ENCODE measurements at places on chromosomes 12 and 14.

GRCh38 chr14:54920052-54920451 is 17.4 kb upstream of the GCH1 start:
- DNase-seq = no peak

DNA sequence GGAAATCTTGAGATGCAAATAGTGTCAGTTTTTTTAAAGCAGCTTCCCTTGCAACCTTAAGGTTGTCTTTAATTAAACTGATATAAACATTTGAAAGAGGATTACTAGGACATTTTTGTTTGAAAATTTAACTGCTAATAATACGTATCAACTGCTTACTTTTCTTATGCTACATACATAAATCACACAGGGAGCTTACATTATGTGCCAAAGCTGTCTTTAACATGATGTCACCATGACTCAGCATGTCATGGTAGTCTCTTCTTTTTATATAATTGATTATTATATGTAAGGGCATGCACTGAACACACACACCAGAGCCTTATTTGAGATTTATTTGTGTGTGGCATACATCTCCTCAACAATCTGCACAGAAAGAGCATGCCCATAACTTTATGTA is 63.0 kb upstream of the PTHLH start:
- no peak for DNase-seq

- no peak for DNase-seq
Observed at GRCh38 chr14:105089746-105090492, 24.7 kb upstream of the GPR132 start.

GRCh38 chr12:64824500-64825142 is at the start of gene TBC1D30:
TBC1D30 (plus strand) TSS chr12:64824647; CDS start chr12:64824880, 233 bp downstream.
- no peak for DNase-seq

GRCh38 chr12:92715625-92716024 is 12.8 kb downstream of the PLEKHG7 start:
- no peak for DNase-seq

GRCh38 chr12:79055926-79056674 is 191.5 kb downstream of the SYT1 start:
- no peak for DNase-seq

DNA sequence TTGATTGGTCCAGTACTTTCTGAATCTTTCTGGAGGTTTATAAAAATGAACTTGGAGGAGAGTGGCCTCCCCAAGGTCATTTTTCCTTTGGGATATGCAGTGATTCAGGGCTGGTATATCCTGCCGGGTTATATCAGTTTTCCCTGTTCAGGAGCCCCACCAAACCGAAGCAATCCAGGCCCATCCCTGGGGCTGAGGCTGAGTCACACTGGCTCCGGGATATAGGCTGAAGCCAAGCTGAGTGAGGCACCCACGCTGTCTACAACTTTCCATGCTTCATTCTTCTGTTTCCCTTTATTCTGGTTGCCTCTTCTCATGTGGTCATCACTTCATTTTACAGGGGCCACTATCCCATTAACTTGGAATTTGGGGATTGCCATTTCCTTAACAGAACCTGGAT is 3.4 kb downstream of the SSPN start:
- no peak for DNase-seq

DNA sequence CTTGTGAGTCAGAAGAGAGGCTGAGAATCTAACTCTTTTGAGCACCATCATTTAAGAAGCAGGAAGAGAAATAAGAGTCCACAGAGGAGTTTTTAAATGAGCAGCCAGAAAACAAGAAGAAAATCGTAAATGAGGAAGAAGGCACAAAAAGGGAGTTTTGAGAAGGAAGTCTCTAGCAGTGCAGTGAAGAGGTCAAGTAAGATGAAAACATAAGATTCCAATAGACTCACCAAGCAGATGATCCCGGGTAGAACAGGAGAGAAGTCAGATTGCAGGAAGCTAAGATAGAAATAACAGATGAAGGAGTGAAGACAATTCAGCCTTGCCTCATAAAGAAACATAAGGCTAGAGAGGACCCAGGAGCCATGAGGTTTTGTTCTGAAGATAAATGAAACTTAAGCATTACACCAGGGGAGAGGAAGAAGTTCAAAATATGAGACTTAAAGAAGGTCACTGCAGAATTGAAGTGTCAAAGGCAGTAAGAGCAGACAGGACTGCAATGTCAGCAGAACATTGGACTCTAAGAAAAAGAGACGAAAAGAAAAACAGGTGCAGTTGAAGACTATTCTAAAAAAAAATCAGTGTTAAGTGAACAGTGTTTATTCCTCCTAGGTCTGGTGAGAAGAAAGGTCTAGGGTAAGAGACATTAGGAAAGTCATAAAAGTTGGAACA is 229.0 kb downstream of the SEC23A start:
- no peak for DNase-seq

GRCh38 chr12:129927316-129927900 is 23.6 kb upstream of the TMEM132D start:
- DNase-seq = no peak

All from activated naive CD4-positive, alpha-beta T cell (primary cell).